ENCODE measurements at places on chromosomes 7 and 10.

DNA sequence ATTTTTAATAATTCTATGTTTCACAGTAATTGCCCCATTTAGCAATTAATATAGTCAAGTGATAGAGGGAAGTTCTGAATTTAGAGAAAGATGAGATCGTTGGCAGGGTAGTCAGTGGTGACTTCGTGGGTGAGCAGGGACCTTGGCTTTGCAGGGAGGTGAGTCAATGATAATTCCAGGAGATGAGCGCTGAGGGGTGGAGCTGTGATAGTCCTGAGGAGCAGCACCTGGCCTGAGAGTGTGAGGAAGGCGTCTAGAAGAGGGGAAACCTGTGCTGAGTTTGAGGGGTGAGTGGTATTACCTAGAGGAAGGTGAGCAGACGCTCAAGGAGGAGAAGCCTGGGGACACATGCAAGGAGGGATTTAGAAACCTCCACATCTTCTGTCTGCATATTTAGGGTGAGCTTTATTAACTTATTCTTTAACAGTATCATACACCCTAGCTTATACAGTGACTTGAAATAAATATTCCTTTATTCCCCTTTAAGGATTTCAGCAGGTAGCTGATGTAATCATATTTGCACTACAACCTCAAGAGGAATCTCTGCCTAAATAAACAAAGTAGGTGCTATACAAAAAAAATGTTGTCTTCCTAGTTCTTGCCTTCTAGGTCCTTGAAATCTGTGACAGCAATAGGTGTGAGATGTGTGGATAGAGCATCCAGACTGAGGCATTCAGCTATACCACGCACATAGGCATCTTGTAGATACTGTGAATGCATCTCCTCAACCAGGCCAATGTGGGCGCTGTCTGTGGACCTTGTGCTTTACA, 2.1 kb upstream of the TRIL start:
- DNase-seq: no peak

DNA sequence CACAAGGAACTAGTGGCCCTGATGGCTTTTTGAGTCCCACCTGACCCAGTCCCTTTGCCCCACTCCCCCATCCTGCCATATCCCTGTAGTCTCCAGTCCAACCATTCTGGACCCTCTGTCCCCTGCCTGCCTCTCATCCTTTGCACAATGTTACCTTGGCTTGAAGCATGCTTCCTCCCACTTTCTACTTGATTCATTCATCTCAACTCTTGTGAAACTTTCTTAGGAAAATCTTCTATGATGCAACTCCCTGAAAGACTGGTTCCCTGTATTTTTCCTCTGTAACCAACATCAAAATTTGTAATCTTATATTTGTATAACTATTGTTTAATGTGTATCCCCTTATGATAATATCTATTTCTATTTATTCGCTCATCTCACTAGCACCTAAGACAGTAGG, 151.5 kb downstream of the LRRTM3 start:
- no peak for DNase-seq

DNA sequence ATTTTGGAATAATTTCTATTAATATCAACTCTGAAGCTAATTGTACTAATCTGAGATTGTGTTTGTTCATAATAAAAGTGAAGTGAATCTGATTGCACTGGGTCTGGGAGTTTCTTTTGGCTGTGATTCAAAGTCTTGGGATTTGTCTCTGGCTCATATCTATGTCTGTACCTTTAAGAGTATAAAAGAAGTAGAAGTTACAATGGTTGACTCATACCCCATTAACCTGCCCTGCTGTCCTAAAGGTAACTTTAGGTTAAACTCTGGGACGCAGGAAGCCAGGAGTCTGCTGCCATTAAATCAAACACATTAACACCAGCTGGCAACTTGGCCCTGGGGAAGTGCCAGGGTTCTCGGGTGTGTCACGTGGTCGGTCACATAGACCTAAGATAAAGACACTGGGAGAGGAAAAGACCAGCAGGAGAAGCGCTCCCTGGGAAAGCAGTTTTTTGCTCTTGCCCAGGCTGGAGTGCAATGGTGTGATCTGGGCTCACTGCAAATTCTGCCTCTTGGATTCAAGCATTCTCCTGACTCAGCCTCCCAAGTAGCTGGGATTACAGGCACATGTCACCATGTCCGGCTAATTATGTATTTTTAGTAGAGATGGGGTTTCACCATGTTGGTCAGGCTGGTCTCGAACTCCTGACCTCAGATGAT, 17.8 kb downstream of the SCD start:
- DNase-seq: no peak

- DNase-seq: no peak
These were observed 439.1 kb upstream of the MGMT start for GRCh38 chr10:129027906-129028305.

GRCh38 chr7:24700521-24701260, 56.6 kb downstream of the GSDME start:
- no peak for DNase-seq

DNA sequence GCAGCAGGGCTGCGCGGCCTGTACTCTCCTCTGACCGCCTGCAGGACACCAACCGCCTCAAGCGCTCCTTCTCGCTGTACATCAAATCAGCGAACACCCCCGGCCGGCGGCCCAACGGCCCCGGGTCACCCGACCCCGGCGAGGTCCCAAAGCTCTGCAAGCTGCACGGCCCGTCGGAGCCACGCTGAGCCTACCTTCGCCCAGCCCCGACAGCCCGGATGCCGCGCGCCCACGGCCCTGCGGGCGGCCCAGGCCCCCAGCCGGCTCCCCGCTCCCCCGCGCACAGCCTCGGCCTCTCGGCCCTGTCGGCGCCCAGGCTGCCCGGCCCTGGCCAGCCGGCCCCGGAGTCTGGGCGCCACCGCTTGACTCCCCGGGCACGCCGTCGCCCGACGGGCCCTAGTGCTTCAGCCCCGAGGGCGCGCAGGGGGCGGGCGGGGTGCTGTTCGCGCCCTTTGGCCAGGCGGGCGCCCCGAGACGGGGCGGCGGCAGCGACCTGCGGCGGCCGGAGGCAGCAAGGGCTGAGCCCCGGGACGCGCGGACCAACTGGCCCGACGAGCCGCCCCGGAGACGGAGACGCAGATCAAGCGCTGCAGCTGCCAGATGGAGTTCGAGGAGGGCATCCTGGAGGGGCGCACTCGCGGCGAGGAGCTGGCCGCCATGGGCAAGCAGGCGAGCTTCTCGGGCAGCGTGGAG, 11.1 kb upstream of the SEC24C start:
- DNase-seq: no peak

DNA sequence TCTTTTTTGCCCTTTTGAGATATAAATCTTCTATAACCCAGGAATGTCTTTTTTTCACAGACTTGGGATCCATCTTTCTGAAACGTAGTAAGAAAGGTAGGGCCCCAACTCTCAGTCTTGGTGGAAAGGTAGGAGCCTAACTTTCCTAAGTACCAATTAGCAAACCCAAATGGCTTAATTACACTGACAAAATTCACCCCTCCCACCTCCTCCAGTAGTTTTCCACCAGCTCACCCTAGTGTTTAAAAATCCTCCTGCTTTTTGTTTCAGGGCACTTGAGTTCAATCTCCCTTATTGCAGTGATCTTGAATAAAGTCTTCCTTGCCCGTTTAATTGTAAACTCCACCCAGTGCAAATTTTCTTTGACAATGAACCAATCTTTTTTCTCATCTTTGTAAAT, 600.0 kb downstream of the PHTF2 start:
- DNase-seq: no peak

GRCh38 chr7:41051062-41051461, 651.8 kb downstream of the INHBA start:
- DNase-seq: no peak
